Neural progenitor cell (in vitro differentiated cells): ENCODE measurements at places on chromosomes 11 and 22.

GRCh38 chr11:124310721-124311120, 3.0 kb downstream of the OR8D1 start:
- DNase-seq, result no peak

- no peak for DNase-seq
Observed at GRCh38 chr11:44104481-44105294, 9.2 kb downstream of the EXT2 start.

- no peak for DNase-seq
Observed at GRCh38 chr11:4610258-4610935, 2.4 kb upstream of the TRIM68 start.

DNA sequence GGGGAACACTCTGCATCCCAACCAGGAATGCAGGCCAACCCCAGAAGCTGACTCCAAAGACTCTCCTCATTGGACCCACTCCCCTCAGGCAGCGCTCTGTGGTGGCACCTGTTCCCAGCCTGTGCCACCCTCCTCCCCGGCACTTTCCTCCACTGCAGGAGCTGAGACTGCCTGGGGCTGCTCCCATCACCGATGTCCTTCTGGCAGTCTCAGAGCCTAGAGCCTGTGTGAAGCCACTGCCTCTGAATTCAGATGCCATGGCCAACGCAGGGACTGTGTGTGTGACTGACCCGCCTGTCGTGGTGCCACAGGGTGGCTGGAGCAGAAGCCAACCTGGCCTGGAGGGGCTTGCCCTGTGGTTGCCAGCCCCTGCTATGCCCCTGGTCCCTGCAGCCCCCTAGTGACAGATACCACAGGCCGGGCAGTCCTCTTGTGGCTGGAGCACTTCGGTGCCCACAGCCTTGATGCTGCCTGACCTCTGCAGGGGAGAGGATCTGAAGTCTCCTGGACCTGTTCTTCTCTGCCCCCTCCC, 43.2 kb downstream of the TBX1 start:
- DNase-seq, result no peak

GRCh38 chr22:37672206-37672919, 3.1 kb upstream of the LGALS1 start:
- no peak for DNase-seq
